ENCODE measurements at places on chromosomes 6 and 20.

GRCh38 chr20:33541074-33541473 is 51.2 kb downstream of the CBFA2T2 start:
- DNase-seq: no peak

GRCh38 chr20:58264271-58264670 is 35.8 kb upstream of the ANKRD60 start:
- no peak for DNase-seq

DNA sequence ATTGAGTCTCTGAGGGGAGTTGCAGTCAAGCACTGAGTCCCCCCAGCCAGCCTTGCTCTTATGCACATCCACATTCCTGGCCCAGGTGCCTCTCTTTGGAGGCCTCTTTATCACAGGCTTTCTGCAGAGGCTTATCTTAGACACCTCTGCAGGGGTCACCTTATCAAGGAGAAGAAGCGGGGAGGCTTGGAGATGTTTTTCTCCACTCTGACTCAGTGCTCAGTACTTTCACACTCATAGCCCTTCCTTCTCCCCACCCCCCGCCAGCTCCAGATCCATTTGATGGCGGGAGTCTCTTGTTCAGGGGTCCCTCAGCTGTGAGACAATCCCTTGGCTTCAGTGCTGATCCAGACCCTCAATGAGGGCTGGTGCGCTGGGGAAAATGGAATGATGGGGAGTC is 132.1 kb upstream of the TSHZ2 start:
- no peak for DNase-seq

GRCh38 chr6:112017169-112017568 is 36.7 kb upstream of the CCN6 start:
- DNase-seq: no peak

GRCh38 chr6:16821834-16822264 is 60.6 kb upstream of the ATXN1 start:
- DNase-seq: no peak

- DNase-seq: no peak
Measured at GRCh38 chr20:6122873-6123648, at the start of gene FERMT1. TSS of gene FERMT1 (minus strand) at chr20:6123030. CDS start at chr20:6119554, 3,476 bp downstream.

GRCh38 chr20:828987-829386 is 4.5 kb upstream of the FAM110A start:
- no peak for DNase-seq

Data from KG1 (cell line).